ENCODE measurements at places on chromosomes 5 and 9. TPM values are rescaled to one million over a fixed set of nuclear protein-coding genes. Genes with fewer than 3 reads are reported as not detected.

- DNase-seq: no peak
Measured at GRCh38 chr5:167918184-167918812, 373.1 kb upstream of the WWC1 start.

The LECT2 gene
- total RNA-seq: not detected

The DOCK8 gene
- 122 TPM for total RNA-seq

DNA sequence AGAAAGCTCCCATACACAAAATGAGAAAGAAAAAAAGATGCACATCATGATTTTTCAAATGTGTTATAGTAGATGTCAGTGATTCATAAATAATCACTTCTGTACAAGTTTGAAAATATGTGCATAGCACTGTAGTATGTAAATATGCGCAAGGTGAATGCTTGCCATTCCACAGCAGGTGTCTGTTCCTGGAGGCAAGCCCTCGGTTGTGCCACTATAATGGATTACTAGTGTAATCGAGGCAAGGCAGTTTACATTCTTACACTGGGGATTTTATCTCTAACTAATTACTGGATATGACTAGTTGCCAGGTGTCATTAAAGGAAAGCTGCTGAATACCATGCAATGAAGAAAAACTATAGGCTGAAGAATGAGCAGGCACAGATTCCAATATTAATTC, 93.6 kb downstream of the ARHGEF28 start:
- no peak for DNase-seq

The SNCAIP gene
- not detected for total RNA-seq

- no peak for DNase-seq
Measured at GRCh38 chr5:11411621-11412020, 492.6 kb downstream of the CTNND2 start.

The TRPM6 gene
- 0.05 TPM for total RNA-seq
